Activated CD4-positive, alpha-beta T cell treated with anti-CD3 and anti-CD28 coated beads for 36 hours (primary cell): ENCODE measurements at places on chromosomes 3 and 15. TPM values are rescaled to one million over a fixed set of nuclear protein-coding genes. Genes with fewer than 3 reads are reported as not detected.

GRCh38 chr3:171784937-171785336 is 25.3 kb downstream of the PLD1 start:
- peaks cover 9% of the 10 kb centered on the region for H3K27me3 ChIP-seq
- no peaks in the 10 kb centered on the region for H3K4me1 ChIP-seq
- DNase-seq = no peak
- H3K4me3 ChIP-seq = no peak overlapping the region

Gene FSTL1
- 0.66 TPM for total RNA-seq

Gene POPDC2
- 1.7 TPM for total RNA-seq

GRCh38 chr3:64867224-64867623 is 179.4 kb upstream of the ADAMTS9 start:
- H3K27me3 ChIP-seq = no peaks in the 10 kb centered on the region
- no peaks in the 10 kb centered on the region for H3K4me1 ChIP-seq
- H3K4me3 ChIP-seq = no peak overlapping the region
- no peak for DNase-seq

Gene STRIT1
- total RNA-seq = not detected

Gene CACNA1D
- total RNA-seq = 0.33 TPM

DNA sequence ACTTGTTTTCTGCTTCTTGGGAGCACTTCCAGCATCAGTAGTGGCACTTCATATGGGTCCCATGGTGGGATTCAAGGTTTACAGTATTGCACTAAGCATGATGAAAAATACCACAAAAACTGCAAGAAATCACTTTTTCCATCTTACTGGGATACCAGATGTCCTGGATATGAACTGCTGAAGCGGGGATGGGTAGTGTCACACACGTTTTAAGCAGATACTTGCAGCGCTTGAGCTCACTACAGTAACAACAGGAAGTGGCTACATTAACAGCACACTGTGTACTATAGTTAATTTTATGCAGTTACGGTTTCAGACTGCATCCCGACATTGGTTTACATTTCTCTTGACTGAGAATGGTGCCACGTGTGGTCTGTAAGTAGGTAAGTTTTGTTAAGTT is 3.5 kb upstream of the ISG20 start:
- DNase-seq = peak; percentile 56
- peaks cover 56% of the 10 kb centered on the region for H3K36me3 ChIP-seq
- H3K27me3 ChIP-seq = no peaks in the 10 kb centered on the region
- peaks cover 93% of the 10 kb centered on the region for H3K4me1 ChIP-seq
- H3K4me3 ChIP-seq = peak overlapping the region; percentile 72
- peak overlapping the region; percentile 98 for H3K27ac ChIP-seq

Gene PLSCR2
- total RNA-seq = not detected

Gene ACKR2
- total RNA-seq = 0.64 TPM

Gene MESP2
- total RNA-seq = 0.30 TPM

Gene BFSP2
- not detected for total RNA-seq

Gene STRA6
- total RNA-seq = not detected

- no peaks in the 10 kb centered on the region for H3K36me3 ChIP-seq
- H3K27ac ChIP-seq = no peak overlapping the region
- peaks cover 5% of the 10 kb centered on the region for H3K27me3 ChIP-seq
- no peaks in the 10 kb centered on the region for H3K4me1 ChIP-seq
- no peak overlapping the region for H3K4me3 ChIP-seq
- no peak for DNase-seq
Observed at GRCh38 chr3:171768281-171768900, 41.9 kb downstream of the PLD1 start.

Gene ZNF502
- 2.4 TPM for total RNA-seq

DNA sequence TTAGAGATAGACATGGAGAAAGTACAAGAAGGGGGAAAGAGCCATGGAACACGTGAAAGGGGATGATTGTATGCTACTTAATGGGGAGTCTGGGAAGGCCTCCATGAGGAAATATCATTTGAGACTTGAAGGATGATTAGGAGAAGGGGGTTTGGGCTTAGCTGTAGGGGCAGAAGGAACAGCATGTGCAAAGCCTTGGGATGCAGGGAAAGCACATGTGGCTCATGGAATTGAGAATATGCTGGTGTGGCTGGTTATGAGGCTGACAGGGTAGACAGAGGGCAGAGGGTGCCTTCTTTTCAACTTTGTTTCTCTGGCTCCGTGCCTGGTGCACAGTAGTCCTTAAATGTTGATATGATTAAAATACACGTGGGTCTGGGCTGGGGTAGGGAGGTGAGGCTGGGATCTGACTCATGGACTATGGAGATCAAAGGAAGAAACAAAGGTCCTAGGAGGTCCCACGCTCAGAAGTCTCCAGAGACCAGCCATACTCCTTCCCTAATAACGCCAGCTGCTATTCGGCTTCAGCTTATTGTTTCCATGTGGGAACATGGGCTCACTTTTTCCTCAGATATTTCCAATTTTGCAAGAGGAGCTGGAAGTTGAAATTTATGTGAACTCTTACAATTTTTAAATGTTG is 1.1 kb downstream of the GTF2E1 start:
- peaks cover 23% of the 10 kb centered on the region for H3K36me3 ChIP-seq
- peak overlapping the region; percentile 95 for H3K27ac ChIP-seq
- peaks cover 28% of the 10 kb centered on the region for H3K4me1 ChIP-seq
- no peaks in the 10 kb centered on the region for H3K27me3 ChIP-seq

GRCh38 chr3:120177151-120177550 is 82.9 kb upstream of the GSK3B start:
- H3K27ac ChIP-seq = no peak overlapping the region
- no peak for DNase-seq
- H3K36me3 ChIP-seq = no peaks in the 10 kb centered on the region
- H3K4me1 ChIP-seq = no peaks in the 10 kb centered on the region
- no peak overlapping the region for H3K4me3 ChIP-seq
- H3K27me3 ChIP-seq = no peaks in the 10 kb centered on the region

- H3K4me3 ChIP-seq = no peak overlapping the region
- H3K27ac ChIP-seq = no peak overlapping the region
- H3K27me3 ChIP-seq = peaks cover 6% of the 10 kb centered on the region
- DNase-seq = no peak
- H3K4me1 ChIP-seq = no peaks in the 10 kb centered on the region
Observed at GRCh38 chr3:59006634-59007517, 42.9 kb downstream of the CFAP20DC start.

Gene DUOXA2
- not detected for total RNA-seq

GRCh38 chr3:128100161-128100560 is 23.5 kb downstream of the RUVBL1 start:
- H3K4me3 ChIP-seq = no peak overlapping the region
- H3K27me3 ChIP-seq = no peaks in the 10 kb centered on the region
- no peak for DNase-seq

Gene GPR171
- 84.9 TPM for total RNA-seq

Gene SLCO2A1
- not detected for total RNA-seq

DNA sequence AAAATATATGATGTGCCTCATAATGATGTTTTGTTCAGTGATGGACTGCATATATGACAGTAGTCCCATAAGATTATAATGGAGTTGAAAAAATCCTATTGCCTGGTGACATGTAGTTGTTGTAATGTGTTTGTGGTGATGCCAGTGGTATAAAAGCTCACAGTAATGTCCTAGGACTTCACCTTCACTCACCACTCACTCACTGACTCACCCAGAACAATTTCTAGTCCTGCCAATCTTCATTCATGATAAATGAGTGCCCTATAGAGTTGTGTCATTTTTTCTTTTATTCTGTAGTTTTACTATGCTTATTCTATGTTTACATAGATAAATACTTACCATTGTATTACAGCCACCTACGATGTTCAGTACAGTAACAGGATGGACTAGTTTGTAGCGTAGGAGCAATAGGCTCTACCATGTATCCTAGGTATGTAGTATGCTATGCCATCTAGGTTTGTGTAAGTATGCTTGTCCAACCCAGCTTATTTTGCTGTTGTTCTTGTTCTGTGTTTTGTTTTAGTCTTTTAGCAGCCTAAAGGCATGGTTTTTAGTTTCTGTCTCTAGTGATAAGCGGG is 88.5 kb upstream of the LRRFIP2 start:
- H3K27ac ChIP-seq = no peak overlapping the region
- H3K36me3 ChIP-seq = peaks cover 12% of the 10 kb centered on the region
- H3K4me3 ChIP-seq = no peak overlapping the region
- peaks cover 27% of the 10 kb centered on the region for H3K4me1 ChIP-seq
- no peak for DNase-seq

GRCh38 chr3:184481984-184482671 is 79.5 kb upstream of the EPHB3 start:
- peaks cover 19% of the 10 kb centered on the region for H3K27me3 ChIP-seq
- no peak overlapping the region for H3K27ac ChIP-seq
- H3K4me3 ChIP-seq = no peak overlapping the region
- no peak for DNase-seq
- H3K36me3 ChIP-seq = no peaks in the 10 kb centered on the region

Gene ZPLD1
- total RNA-seq = not detected

Gene CNTN4
- total RNA-seq = not detected

GRCh38 chr3:58184309-58184981 is 26.3 kb downstream of the DNASE1L3 start:
- H3K4me3 ChIP-seq = no peak overlapping the region
- DNase-seq = no peak
- no peaks in the 10 kb centered on the region for H3K36me3 ChIP-seq

- no peak for DNase-seq
- no peaks in the 10 kb centered on the region for H3K36me3 ChIP-seq
- H3K27me3 ChIP-seq = peaks cover 9% of the 10 kb centered on the region
- H3K4me3 ChIP-seq = no peak overlapping the region
Observed at GRCh38 chr3:72234391-72234790, 449.4 kb upstream of the PROK2 start.

DNA sequence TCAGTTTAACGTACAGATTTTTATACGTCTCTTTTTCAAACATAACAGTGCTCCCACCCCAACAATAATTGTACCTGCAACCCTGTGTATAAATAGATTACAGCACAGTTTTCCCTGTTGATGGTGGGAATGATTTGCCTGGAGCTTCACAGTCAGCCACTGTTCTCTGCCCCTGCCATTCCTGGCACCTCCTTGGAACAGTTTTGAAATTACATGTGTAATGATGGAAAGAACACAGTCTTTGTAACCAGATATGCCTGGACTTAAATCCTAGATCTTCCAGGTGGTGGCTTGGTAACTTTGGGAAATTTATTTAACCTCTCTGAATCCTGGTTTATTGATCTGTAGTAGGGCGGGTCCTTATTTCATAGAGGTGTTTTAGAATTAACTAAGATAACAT is 27.0 kb downstream of the CRYBG3 start:
- DNase-seq = no peak
- peaks cover 2% of the 10 kb centered on the region for H3K36me3 ChIP-seq
- no peak overlapping the region for H3K4me3 ChIP-seq
- H3K4me1 ChIP-seq = no peaks in the 10 kb centered on the region
- H3K27me3 ChIP-seq = no peaks in the 10 kb centered on the region

DNA sequence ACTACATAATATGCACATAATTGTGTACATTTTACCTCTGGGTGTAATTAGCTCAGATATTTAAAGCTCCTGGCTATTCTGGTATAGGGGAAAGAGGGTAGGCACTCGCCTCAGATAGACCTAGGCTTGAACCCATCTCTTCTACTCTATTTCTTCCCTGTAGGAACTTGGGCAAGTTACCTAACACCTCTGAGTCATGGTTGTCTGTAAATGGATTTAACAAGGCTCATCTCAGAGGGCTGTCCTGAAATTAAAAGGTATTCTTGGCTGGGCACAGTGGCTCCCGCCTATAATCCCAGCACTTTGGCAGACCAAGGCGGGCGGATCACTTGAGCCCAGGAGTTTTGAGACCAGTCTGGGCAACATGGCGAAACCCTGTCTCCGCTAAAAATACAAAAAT is 30.7 kb downstream of the NANOGP8 start:
- no peak for DNase-seq
- H3K36me3 ChIP-seq = no peaks in the 10 kb centered on the region
- no peaks in the 10 kb centered on the region for H3K27me3 ChIP-seq
- no peak overlapping the region for H3K4me3 ChIP-seq
- H3K4me1 ChIP-seq = no peaks in the 10 kb centered on the region
- no peak overlapping the region for H3K27ac ChIP-seq

- H3K4me3 ChIP-seq = no peak overlapping the region
- H3K27ac ChIP-seq = no peak overlapping the region
- H3K4me1 ChIP-seq = no peaks in the 10 kb centered on the region
- no peak for DNase-seq
- no peaks in the 10 kb centered on the region for H3K36me3 ChIP-seq
- no peaks in the 10 kb centered on the region for H3K27me3 ChIP-seq
Observed at GRCh38 chr3:118347396-118348168, 687.1 kb downstream of the IGSF11 start.

Gene ARID3B
- 23.9 TPM for total RNA-seq

- H3K36me3 ChIP-seq = peaks cover 71% of the 10 kb centered on the region
- H3K4me1 ChIP-seq = peaks cover 34% of the 10 kb centered on the region
- DNase-seq = peak; percentile 78
- peak overlapping the region; percentile 75 for H3K4me3 ChIP-seq
- no peaks in the 10 kb centered on the region for H3K27me3 ChIP-seq
- peak overlapping the region; percentile 94 for H3K27ac ChIP-seq
Observed at GRCh38 chr3:9808345-9809037, 1.6 kb upstream of the TTLL3 start.
